Foreskin keratinocyte (primary cell): ENCODE measurements at places on chromosomes 11 and 22.

DNA sequence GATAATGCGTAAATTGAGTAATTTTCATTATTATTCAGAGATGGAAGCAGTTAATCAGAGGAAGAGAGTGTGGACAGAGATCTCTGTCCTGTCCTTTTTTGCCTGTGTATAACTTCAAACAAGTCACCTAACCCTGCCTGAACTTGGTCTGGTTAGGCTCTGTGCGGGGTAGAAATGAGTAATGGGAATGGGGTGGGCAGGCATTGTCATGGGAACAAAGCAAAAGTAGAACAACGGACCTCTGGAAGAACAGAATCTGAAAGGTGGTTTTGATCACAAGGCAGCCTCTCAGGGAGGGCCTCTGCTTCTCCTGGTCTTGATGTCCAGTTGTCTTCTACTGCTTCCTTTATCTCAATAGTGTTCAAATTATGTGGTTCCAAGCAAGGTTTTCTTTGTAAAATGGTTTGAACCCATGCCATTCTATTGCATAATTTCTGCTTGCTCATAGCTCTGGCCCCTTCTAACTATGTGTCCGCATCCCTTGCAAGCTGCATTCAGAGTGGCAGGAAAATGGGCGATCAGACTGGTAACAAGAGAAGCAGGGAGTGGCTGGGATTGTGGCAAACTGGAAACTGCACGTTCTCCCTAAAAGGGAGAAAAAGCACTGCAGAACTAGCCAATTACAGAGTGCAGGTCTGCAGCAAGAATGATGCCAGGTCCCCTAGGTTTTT lies 76.1 kb downstream of the PRR5L start:
- DNase-seq = no peak

GRCh38 chr11:61495801-61496601 lies 12.5 kb upstream of the LRRC10B start:
- no peak for DNase-seq

GRCh38 chr11:57896361-57897145 lies 127.1 kb upstream of the OR9Q1 start:
- no peak for DNase-seq

DNA sequence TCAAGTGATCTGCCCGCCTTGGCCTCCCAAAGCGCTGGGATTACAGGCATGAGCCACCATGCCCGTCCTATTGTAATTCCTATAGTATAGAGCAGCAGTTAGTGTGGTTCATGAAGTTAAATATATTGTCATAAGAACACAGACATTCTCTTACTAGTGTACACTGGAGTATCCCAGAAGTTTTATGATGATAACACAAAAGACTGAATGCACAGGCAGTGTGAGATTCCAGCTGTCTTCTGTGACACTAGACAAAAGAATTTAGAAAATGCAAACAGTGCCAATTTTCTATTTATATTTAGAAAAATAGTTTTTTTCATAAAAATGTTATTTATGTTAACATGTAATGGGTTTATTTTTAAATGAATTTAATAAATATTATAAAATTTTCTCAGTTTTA lies 39.4 kb upstream of the RBX1 start:
- no peak for DNase-seq

DNA sequence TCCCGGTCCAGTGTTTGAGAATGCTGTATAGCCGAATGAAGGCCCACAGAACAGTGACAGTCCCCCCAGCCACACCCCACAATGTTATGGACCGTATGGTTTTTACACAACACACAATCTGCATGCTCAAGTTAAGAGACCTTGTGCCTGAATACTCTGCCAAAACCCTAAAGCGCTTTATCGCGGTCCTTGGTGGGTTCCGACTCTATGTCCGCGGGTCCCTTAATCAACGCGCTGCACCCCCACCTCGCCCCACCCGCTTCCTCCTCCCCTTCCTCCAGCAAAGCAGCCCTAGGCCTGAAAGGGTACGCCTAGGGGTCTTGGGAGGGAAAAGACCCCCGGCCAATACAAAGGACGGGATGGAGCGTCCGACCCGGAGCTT lies 442 bp downstream of the COPB1 start:
- no peak for DNase-seq

- DNase-seq = no peak
Measured at GRCh38 chr22:31170971-31171370, 11.0 kb downstream of the RNF185 start.
